ENCODE measurements at places on chromosomes 3 and 15.

DNA sequence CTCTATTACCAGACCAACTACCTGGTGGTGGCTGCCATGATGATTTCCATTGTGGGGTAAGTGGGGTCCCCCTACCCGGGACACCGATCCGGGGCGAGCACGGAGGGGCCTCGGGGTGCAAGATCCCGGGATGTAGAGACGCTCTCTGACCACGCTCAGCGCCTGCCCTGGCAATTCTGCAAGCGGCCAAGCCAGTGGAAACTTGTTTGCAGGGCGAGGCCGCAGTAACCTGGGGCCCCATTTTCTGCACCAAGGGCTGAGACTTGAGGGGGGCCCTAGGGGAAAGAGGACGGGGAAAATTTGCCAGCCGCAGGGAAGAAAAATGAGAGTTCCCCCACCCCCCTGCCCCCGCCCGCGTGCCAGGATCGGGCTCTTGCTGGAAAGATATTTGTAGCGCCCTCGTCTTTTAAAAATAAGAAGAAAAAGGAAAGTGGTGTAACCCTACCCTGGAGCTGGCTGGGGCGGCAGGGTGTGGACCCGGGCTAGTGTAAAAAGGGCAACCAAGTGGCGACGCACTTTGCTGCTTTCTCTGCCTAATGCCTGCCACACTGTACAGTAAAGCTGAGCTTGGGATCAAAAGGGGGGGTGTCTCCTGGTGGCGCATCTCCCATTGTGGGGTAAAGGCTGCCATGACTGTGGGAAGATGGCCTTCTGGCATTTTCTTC is 563 bp downstream of the ARL6IP5 start:
- no peak for DNase-seq
- peak overlapping the region; percentile 95 for H3K27ac ChIP-seq
- peak overlapping the region; percentile 92 for H3K4me3 ChIP-seq
- no peaks in the 10 kb centered on the region for H3K27me3 ChIP-seq
- H3K4me1 ChIP-seq: peaks cover 85% of the 10 kb centered on the region

GRCh38 chr3:23372285-23372684 is 169.2 kb downstream of the UBE2E2 start:
- DNase-seq: no peak
- no peak overlapping the region for H3K4me3 ChIP-seq
- no peaks in the 10 kb centered on the region for H3K36me3 ChIP-seq
- H3K27me3 ChIP-seq: no peaks in the 10 kb centered on the region
- H3K27ac ChIP-seq: no peak overlapping the region
- H3K4me1 ChIP-seq: peaks cover 27% of the 10 kb centered on the region

- DNase-seq: peak; percentile 95
- H3K27ac ChIP-seq: peak within 1 kb of the TSS; percentile 96
- no peaks in the 10 kb centered on the region for H3K36me3 ChIP-seq
- peak within 1 kb of the TSS; percentile 95 for H3K4me3 ChIP-seq
- peaks cover 39% of the 10 kb centered on the region for H3K4me1 ChIP-seq
- no peaks in the 10 kb centered on the region for H3K27me3 ChIP-seq
Measured at GRCh38 chr15:29269485-29270168, at the start of gene NSMCE3. NSMCE3 (minus strand) TSS chr15:29269822; CDS start chr15:29269705, 117 bp downstream.

DNA sequence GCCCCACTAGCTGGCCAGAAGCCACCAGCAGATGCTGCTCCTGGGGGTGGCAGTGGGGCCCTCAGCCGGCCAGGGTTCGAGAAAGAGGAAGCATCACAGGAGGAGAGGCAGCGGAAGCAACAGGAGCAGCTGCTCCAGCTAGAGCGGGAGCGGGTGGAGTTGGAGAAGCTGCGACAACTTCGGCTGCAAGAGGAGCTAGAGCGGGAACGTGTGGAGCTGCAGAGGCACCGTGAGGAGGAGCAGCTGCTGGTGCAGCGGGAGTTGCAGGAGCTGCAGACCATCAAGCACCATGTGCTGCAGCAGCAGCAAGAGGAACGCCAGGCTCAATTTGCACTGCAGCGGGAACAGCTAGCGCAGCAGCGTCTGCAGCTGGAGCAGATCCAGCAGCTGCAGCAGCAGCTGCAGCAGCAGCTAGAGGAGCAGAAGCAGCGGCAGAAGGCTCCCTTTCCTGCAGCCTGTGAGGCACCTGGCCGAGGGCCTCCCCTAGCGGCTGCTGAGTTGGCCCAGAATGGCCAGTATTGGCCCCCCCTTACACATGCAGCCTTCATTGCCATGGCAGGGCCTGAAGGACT is 17.5 kb upstream of the APEH start:
- H3K36me3 ChIP-seq: peaks cover 1% of the 10 kb centered on the region
- no peak for DNase-seq
- no peaks in the 10 kb centered on the region for H3K4me1 ChIP-seq

Data from chondrocyte (in vitro differentiated cells).